ENCODE measurements at places on chromosomes 7 and 10.

DNA sequence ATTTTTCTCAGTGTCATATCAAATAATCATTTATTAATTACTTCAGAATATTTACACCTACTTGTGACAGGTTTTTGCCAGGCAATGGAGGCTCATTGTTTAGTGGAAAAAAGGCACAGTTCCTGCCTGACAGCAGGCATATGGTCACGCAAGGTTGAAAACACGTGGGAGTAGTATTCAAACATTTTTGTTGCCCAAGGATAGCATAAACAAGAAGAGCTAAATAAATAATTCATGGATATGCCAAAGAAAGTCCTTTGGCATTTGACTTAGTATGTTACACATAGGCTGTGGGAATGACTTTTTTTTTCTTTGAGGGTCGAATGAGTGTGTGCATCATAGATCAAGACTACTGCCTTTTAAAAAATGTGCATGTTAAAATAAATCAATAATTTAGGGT, 120.5 kb upstream of the SEMA3E start:
- no peak for DNase-seq

GRCh38 chr7:96183163-96183670, 138.7 kb downstream of the SLC25A13 start:
- no peak for DNase-seq

- no peak for DNase-seq
Observed at GRCh38 chr10:34587002-34587679, 228.0 kb downstream of the PARD3 start.

- DNase-seq: no peak
Observed at GRCh38 chr10:79078367-79079053, 9.7 kb downstream of the ZMIZ1 start.

DNA sequence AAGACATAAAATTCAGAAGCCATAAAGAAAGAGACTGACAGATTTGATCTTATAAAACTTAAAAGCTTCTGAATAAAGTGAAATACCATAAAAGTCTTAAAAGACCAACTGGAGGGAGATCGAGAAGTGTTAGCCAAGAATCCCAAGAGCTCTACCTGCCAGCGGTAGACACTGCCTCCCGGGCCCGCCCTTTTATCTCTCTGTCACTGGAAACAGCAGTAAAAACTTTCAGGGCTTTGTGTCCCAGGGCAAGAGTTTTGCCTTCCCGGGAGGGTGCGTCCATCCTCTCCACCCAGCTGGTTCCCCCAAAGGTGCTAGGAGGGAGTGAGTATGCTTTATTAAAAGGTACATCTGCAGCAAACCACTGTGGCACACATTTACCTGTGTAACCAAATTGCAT, 5.8 kb downstream of the PLA2G12B start:
- DNase-seq: no peak

DNA sequence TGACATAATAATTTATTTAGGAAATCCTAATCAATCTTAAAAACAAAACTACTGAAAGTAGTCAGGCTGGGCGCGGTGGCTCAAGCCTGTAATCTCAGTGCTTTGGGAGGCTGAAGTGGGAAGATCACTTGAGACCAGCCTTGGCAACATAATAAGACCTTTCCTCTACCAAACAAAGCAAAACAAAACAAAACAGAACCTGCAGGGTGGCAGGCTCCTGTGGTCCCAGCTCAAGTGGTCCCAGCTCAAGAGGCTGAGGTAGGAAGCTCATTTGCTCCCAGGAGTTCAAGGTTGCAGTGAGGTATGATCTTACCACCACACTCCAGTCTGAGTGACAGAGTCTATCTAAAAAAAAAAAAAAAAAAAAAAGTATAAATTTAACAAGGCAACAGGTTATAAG, 748.0 kb downstream of the CNTNAP2 start:
- no peak for DNase-seq

GRCh38 chr7:12715372-12716133, 28.1 kb downstream of the ARL4A start:
- peak; percentile 98 for DNase-seq

GRCh38 chr10:102505462-102506115, 1.8 kb downstream of the SUFU start:
- no peak for DNase-seq

DNA sequence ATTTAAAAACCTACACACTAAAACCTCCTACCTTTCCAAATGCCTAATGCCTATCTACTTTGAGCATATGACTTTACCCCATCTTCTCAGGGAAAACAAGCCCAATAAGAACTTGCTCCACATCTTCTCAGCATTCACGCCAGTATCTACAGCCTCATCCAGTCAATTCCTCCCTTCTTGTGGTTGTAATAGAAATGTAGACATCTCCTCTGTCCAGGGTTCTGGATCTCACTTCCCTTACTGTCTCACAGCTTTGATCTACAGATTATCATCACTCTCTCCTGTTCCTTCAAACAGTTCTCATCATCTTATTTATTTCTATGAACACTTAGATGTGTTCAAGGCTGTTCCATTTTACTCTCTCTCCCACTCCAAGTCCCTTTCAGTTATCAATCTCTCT, 70.4 kb upstream of the NOBOX start:
- no peak for DNase-seq

DNA sequence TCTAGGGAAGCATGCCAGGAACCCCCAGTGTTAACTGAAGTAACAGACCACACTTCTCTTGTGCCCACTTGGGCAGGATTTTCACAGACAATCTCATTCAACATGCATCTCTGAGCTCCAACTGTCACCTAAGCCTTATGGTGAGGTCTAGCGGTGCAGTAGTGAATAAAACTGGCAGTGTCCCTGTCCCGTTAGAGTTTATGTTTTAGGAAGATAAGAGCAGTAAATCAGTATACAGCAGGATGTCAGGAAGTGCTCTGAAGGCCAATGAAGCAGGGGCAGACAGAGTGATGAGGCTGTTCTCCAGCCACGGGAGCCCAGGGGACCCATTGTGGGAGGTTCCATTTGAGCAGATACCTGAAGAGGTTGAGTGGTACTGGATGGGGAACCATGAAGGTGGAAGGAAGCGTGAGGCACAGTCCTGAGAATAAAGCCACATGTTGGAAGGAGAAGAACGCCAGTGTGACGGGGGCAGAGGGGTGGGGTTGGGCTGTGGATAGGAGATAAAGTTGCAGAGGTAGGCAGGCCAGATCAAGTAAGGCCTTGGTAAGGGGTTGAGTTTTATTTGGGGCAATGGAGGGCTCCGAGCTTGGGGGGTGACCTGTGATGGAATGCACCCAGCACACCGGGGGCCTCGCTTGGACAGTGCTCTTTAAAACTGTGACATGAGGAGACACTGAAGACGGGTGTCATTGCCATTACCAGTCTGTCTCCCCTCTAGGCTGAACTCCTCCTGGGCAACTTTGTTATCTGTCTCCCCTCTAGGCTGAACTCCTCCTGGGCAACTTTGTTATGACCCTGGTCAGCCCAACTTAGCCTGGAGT, 6.6 kb downstream of the GDF10 start:
- no peak for DNase-seq

GRCh38 chr7:28958235-28958979, at the start of gene TRIL:
TSS of gene TRIL (minus strand) at chr7:28958330. CDS start at chr7:28958046, 284 bp downstream.
- no peak for DNase-seq

DNA sequence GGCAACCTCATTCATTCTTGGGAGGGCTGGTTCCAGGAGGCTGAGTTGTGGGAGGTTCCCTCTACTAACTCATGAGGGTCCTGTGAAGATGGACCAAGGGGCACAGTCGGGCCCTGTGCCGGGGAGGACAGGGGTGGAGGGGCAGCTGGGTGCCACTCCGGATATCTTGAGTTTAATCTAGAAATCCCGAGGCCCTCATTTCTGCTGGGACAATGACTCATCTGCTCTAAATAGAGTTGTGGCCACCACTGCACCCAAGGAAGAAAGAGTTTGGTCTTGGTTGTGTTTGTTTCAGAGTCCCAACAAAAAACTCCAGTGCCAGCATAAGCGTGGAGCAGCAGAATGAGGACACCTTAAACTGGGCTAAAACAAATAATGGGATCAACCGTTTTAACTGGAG, 82.4 kb downstream of the EBF3 start:
- DNase-seq: no peak

GRCh38 chr7:56447864-56448693, 331.9 kb upstream of the NUPR2 start:
- DNase-seq: no peak

DNA sequence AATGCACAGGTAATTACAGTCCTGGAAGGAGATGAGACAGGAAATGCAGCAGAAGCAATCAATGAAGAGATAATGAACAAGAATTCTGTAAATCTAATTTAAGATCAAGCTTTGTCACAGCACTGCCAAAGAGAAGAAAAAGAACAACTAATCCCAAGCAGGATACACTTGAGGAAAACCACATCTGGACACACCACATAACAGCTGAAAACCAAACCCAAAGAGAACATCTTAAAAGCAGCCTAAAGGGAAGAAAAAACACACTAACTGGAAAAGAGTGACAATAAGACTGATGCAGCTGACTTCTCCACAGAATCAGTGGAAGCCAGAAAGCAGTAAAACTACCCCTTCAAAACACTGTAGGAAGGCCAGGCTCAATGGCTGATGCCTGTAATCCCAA, 10.2 kb downstream of the CYTH3 start:
- no peak for DNase-seq

DNA sequence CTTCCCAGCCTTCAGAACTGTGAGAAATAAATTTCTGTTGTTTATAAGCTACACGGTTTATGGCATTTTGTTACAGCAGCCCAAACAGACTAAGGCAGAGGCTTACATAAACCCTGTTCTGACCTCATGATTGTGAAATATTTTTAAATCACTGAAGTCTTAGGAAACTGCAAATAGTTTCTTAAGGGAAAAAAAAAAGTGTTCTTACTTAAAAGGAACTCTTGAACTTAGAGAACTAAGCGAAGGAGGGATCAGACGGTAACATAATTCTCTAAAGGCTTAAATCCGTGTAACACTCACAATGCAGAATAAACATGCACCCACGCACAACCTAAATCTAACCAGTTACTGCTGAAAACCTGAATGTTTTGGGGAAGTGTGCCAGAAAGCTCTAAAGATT, 749.1 kb upstream of the LRRTM3 start:
- peak; percentile 44 for DNase-seq

- no peak for DNase-seq
Observed at GRCh38 chr10:130230611-130231010, 94.4 kb downstream of the GLRX3 start.

GRCh38 chr7:155963356-155963755, 151.1 kb upstream of the SHH start:
- no peak for DNase-seq

DNA sequence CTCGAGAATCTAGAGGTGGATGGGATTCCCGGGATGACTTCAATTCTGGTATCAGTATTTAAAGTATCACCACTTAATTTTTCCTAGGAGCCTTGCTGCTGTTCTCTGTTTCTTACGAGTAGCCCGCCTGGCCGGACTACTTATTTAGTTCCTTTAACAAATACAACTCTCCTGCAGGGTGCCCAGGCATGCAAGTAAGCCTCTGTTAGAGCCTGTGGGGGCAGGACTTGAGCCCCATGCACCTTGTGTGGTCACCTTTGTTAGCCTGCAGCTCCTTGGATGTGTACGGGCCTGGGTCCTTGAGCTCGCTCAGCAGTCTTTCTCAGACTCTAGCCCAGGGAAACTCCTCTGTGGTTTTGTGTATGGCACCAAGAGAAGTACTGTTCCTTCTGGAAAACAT, 16.1 kb downstream of the EIF4H start:
- no peak for DNase-seq

GRCh38 chr7:20352573-20353306, 22.0 kb downstream of the ITGB8 start:
- peak; percentile 40 for DNase-seq

DNA sequence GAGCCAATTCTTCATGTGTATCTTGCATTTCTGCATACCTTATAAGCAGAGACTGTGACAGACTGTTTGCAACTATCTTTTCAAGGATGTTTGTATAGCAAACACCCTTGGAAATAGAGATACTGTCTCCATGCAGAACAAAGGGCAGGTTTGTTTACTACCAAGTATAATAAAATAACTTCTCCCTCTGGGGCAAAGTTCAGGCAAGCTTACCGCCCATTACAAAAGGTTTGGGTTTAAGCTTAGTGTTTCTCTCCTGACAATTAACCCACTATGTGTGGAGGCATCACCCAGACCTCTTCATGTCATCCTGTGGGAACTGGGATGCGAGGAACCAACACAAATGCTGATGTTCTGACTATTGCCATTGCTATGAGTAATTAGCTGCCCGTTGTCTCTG, 479.1 kb upstream of the ZMIZ1 start:
- DNase-seq: no peak

GRCh38 chr10:21518149-21518640, 7.3 kb downstream of the SKIDA1 start:
- DNase-seq: no peak

GRCh38 chr7:1520539-1521234, 9.8 kb upstream of the MAFK start:
- peak; percentile 84 for DNase-seq

- no peak for DNase-seq
Observed at GRCh38 chr7:106069471-106070200, 42.5 kb downstream of the SYPL1 start.

- DNase-seq: no peak
Observed at GRCh38 chr10:24010436-24010970, 198.4 kb upstream of the KIAA1217 start.

GRCh38 chr7:96300986-96301385, 20.9 kb downstream of the SLC25A13 start:
- no peak for DNase-seq

DNA sequence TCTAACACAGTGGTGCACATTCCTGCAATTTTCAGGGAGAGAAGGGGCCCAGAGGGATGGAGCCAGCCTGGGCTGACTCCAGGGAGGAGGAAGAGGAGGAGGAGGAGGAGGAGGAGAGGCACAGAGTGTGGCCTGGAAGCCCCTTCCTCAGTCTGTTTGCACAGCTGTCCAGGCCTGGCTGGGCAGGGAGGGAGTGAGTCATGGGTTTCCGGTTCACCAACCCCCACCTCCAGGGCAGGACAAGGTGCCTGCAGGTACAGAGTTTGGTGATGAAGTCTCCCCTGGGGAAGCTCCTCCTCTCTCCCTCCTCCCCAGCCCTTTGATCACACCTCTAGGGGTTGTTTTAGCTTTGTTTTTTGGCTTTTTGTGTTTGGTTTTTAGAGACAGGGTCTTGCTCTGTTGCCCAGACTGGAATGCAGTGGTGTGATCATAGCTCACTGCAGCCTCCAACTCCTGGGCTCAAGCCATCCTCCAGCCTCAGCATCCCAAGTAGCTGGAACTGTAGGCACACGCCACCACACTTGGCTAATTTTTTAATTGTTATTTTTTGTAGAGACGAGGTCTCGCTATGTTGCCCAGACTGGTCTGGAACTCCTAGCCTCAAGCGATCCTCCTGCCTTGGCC, 77.5 kb upstream of the CUX1 start:
- DNase-seq: no peak

DNA sequence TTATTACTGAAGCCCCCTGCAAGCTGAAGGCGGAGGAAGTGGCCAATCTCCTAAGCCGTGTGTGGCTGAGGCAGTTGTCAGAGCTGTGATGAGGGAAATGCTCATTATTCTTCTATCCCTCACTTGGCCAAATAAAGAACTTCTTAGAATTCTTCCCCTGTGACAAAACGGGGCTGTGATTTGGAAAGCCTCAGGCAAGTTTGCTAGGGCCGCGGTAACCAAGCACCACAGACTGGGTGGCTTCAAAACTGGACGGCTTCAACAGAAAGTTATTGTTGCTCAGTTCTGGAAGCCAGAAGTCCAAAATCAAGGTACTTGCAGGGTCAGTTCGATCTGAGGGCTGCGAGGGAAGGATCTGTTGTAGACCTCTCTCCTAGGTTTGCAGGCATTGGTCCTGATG, 72.3 kb upstream of the STEAP1B start:
- DNase-seq: no peak

- peak; percentile 62 for DNase-seq
Observed at GRCh38 chr7:88111140-88111743, 108.6 kb downstream of the SRI start.

GRCh38 chr10:8365935-8366911, 311.7 kb downstream of the GATA3 start:
- DNase-seq: no peak

Measured in inflammatory macrophage (primary cell).